MG63 (cell line): ENCODE measurements at places on chromosomes 2 and 18. TPM values are rescaled to one million over a fixed set of nuclear protein-coding genes. Genes with fewer than 3 reads are reported as not detected.

The ASB1 gene
- total RNA-seq: 16.0 and 36.1 TPM in 2 replicates

The ANKRD23 gene
- total RNA-seq: 1.7 and 8.3 TPM in 2 replicates

The RIT2 gene
- total RNA-seq: not detected in 2 replicates

The ANKZF1 gene
- total RNA-seq: 21.3 and 23.4 TPM in 2 replicates

The SGPP2 gene
- total RNA-seq: not detected in 2 replicates

The MC5R gene
- 0.69 and 0.99 TPM in 2 replicates for total RNA-seq

The OTX1 gene
- not detected in 2 replicates for total RNA-seq

The RNF152 gene
- 0.99 and 1.1 TPM in 2 replicates for total RNA-seq

The SRD5A2 gene
- not detected in 2 replicates for total RNA-seq

The EML6 gene
- total RNA-seq: 0.52 TPM in 1 of 2 replicates, not detected in the other

The ARHGAP28 gene
- total RNA-seq: 0.99 and 1.6 TPM in 2 replicates

GRCh38 chr2:11687736-11688135, 17.7 kb upstream of the NTSR2 start:
- no peak for DNase-seq

DNA sequence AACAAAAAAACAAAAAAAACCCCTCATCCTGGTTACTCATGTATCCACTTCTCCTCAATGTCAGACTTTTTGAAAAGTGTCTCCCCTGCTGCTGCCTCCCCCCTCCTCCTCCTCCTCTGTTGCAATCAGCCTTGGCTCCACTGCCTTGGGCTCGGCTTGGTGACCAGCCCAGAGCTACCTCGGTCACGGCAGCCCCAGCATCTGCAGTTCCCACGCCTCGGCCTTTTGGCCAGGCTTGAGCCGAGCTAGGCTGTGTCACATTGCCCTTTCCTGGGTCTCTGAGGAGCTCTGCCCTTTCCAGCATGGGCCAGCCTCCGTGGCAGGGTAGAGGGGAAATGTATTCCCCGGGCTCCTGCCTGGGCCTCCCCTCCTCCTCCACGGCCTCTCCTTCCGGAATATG, 22.7 kb upstream of the INHBB start:
- peak; percentile 43 for DNase-seq

- no peak for DNase-seq
Measured at GRCh38 chr2:240981871-240982800, 16.3 kb upstream of the SNED1 start.

DNA sequence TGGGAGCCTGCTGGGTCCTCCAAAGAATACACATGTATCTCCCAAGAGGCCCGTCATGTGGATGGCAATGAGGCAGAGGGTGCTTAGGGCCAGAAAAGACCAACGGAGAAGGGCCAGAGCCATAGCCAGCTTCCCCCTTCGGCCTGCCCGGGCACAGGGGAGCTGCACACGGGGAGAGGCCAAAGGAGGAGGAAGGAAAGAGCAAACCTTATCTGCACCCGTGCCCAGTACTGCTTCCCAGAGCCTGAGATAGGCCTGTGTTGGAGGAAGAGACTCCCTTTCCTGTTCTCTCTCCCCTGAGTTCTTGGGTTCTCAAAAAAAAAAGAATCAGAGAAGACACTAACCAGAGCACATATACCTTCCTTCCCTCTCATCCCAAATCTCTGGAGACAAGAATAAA, 250.3 kb downstream of the ANAPC1 start:
- DNase-seq: no peak

- DNase-seq: no peak
Measured at GRCh38 chr2:65487404-65487803, 55.0 kb upstream of the SPRED2 start.

DNA sequence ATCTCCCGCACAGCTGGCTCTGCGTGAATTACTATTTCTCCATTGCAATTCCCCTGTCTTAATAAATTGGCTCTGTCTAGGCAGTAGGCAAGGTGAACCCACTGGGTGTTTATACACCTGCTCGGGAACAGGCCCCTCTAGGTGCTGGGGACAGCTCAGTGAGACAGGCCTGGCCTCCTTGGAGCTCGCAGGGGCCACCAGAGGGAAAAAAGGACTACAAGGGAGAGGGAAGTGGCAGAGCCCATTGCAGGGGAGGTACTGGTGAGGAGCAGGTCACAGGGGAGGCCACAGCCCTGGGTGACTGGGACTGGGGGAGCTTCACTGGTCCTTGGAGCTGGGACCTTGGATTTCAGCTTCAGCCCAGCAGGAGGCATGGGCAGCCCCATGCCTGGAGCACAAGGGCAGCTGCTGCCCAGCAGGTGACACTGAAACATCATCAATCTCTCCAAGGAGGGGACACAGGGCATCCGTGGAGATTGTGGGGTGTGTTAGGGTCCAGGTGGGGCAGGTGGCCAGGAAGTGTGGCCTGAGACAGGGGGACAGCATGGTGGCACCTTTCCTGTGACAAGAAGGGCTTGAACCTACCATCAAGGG, 31.2 kb downstream of the NGEF start:
- DNase-seq: no peak

DNA sequence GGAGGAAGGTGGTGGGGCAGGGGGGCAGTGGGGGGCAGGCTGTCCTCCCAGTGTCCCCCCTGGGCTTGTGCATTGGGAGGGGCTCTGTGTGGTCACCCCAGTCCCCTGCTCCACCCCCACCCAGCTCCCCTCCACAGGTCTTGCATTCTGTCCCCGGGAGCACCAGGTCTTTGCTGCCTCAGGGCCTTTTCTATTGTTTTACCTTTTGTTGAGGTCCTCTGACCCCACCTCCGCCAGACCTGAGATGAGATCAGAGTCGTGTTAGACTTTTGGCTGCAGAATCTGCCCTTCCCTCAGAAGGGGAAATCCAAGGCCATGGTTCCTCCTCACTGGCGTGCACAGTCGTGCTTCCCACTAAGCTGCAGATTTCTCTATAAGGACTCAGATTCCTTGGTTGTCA, 20.8 kb downstream of the ATG4B start:
- no peak for DNase-seq

DNA sequence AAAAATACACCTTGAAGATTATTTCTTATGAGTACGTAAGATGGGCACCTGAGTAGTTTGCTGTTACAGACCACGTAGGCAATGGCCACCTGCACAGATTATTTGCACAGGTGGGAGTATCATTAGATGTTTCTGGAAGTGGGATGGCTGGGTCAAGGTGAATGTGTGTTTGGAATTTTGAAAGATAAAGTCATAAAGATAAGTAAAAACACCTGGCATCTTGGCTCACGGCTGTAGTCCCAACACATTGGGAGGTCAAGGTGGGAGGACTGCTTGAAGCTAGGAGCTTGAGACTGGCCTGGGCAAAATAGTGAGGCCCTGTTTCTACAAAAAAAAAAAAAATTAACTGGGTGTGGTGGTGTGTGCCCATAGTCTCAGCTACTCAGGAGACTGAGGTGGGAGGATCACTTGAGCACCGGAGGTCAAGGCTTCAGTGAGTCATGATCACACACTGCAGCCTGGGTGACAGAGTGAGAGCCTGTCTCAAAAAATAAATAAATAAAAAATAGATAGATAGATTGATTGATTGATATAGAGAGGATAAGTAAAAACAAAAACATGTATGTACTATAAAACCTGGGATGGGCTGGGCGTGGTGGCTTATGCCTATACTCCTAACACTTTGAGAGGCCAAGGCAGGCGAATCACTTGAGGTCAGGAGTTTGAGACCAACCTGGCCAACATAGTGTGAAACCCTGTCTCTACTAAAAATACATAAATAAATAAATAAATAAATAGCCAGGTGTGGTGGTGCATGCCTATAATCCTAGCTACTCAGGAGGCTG, 30.4 kb downstream of the ODC1 start:
- DNase-seq: no peak

DNA sequence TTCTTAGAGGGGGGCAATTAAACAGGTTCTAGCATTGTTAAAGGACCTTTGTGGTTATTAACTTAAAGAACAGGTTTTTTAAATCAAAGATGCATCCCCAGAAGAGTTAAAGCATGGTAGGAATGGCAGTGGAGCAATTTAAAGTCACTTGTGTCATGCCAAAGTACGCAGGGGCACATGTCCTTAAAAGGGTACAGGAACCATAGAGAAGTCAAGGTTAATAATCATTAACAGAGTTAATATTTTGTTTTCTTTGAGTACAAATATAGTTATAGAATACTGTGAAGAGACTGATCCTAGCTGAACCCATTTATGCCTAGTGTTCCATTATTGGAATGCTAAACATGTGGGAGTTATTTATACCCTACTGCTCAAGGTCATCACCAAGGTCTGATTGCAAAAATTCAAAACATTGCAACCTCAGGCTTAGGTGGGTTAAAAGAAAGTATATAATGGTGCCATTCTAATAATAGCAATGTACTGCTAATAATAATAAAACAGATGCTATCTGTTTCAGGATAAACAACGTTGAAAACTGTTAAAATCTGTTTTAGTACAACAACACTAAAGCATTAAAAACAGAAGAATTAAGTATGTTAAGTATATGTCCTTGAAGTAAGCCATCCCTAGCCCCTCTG, 216.0 kb downstream of the MYO3B start:
- no peak for DNase-seq

GRCh38 chr2:151971301-151972051, 127.4 kb downstream of the CACNB4 start:
- no peak for DNase-seq

DNA sequence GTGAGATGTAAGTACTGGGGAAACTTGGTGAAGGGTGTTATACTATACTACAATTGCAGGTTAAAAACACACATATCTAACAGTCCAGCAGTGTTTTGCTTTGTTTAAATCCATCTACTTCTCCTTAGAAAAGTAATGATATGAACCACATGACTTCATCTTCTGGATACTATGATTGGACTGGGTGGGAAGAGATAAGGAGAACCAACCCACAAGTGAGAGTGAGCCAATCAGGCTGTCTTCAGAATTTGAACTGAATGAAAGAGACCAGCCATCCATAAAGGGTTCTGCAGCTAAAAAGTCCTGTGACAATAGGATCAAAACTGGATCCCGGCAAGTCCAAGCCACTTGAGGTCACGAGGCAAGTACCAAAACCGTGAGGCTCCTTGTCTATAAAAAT, 46.6 kb downstream of the KANSL3 start:
- DNase-seq: no peak

- no peak for DNase-seq
Measured at GRCh38 chr18:33495278-33495677, 54.8 kb upstream of the CCDC178 start.

DNA sequence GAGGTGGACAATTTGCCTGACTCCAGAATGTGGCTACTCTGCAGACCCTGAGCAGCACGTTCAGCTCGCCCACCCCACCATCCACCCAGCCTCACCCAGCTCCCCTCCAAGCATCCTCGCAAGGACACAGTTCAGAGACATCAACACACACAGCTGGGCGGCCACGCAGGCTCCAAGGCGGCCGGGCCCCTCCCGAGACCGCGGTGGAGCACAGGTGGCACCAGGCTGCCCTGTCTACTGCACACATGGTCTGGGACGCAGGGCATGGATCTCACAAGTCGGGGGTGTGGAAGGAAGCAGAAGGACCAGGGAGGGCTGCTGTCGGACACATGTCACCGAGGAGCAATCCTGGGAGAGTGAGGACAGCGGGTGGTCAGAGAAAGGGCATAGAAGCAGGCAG, 36.2 kb downstream of the AQP12A start:
- no peak for DNase-seq

DNA sequence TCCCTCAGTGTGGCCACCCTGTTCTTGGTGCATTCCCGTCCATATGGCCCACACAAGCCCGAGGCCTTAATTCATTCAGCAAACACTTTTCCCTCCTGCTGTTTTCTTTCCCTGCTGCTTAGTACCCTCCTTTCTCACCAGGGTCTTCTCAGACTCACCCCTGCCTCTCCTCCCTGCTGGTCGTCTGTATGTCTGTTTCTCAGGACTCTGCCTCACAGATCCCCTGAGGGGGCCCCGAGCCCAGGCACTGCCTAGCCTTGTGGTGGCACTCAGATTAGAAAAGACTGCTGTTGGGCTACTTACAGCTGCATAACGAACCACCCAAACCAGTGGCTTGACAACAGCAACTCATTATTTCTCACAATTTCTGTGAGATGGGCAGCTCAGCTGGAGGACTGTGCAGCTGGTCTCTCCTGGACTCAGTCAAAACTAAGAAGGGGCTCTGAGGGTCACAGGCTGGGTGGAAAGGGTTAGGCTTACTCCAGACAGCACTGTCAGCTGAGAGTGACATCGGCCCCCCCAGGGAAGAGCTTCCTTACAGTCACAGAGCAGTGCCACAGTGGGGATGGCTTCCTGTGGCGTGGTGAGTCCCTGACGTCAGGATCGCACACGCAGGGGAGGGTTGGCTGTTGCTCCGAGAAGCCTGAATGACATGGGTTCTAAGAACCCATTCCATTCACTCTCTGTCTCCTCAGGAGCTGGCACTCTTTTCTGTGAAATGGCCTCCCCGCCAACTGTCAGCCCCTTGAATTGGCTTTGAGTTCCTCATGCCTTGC, 139.0 kb downstream of the UXS1 start:
- DNase-seq: no peak

- peak; percentile 89 for DNase-seq
Measured at GRCh38 chr2:110770959-110771431, 38.6 kb downstream of the ACOXL start.

DNA sequence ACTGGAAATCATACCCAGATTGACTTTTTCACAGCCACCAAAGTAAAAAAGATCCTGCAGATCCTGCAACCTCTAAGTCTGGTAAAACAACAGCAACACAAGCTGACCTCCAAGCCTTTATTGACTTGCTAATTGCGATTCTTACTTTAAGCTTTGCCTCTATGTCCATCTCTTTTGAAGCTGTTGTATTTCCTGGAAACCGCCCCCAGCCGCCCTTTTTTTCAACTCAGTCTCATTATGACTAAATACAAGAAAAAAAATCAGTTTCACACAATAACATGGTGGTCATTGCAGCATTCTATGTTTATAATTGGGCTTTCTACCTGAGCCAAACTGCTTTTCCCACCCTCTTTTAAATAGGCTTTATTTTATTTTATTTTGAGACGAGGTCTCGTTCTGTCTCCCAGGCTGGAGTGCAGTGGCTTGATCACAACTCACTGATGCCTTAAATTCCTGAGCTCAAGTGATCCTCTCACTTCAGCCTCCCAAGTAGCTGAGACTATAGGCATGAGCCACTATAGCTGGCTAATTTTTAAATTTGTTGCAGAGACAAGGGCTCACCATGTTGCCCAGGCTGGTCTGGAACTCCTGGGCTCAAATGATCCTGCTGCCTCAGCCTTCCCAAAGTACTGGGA, 76.2 kb downstream of the MOGAT1 start:
- DNase-seq: no peak
